ENCODE measurements at places on chromosomes 2 and 18.

- DNase-seq, result no peak
These were observed 587.4 kb upstream of the SETBP1 start for GRCh38 chr18:44093253-44093652.

GRCh38 chr2:14634489-14635390 lies 2.2 kb downstream of the LRATD1 start:
- no peak for DNase-seq

GRCh38 chr2:1636791-1637415 lies 107.4 kb downstream of the PXDN start:
- DNase-seq, result no peak

DNA sequence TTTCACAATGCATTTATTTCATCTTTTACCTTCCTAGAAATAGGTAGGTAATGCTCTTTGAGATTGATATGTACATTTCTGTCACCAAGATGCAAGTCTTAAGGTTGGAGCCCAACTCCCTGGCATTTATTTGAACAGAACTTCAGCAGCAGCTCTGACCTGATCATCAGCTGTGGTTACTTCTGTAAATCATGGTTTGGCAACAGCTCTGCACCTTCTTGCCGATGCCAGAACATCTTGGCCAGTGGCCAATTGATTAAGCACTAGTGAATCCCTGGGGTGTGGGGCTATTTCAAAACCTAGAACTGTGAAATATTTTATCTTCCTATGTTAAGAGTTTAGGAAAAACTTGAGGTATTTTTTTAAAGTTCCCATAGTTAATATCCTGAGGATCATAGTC lies 124.8 kb upstream of the NYAP2 start:
- no peak for DNase-seq

GRCh38 chr2:118264232-118264990 lies 176.1 kb downstream of the INSIG2 start:
- DNase-seq, result no peak

- DNase-seq, result no peak
These were observed 288.7 kb downstream of the MBD2 start for GRCh38 chr18:53935803-53936202.

GRCh38 chr2:38265461-38265860 lies 111.6 kb downstream of the ATL2 start:
- DNase-seq, result no peak

DNA sequence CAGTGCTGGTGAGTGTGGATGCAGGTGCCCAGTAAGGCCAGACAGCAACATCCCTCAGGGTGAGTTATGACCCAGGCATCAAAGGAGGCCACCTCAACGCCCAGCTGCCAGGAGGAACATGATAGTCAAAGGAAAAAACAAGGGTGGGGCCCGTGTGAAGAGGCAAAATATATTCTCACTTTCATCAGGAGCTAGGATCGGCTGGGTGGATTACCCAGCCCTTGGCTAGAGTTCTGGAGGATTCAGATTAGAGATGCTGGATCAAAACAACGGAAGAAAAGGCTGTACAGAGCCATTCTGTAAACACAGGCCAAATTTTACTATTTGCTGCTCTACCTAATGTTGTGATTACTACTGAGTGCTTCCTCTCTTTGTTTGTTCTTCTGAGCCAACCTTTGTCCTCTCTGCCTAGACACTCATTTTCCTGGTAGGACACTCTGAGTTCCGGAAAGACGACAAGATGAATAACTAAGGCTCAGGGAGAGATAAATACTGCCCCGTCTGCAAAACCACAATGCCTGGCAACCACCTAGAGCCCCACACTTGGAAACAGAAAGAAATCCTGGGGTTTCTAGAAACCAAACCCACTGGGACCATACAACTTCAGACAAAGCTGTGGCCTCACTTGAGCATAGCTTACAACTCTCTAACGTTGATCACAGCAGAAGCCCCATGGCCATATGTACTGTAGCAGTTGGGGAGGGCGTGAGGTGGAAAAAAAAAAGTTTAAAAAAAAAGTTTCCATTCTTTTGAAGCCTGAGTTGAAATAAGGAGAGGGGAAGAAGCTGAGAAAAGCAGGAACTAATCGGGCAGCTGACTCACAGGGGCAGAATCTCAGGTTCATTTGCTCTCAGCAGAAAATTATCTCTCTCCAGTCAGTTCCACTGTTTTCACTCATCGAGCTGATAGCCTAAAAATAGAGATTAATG lies 17.8 kb upstream of the PMAIP1 start:
- no peak for DNase-seq

DNA sequence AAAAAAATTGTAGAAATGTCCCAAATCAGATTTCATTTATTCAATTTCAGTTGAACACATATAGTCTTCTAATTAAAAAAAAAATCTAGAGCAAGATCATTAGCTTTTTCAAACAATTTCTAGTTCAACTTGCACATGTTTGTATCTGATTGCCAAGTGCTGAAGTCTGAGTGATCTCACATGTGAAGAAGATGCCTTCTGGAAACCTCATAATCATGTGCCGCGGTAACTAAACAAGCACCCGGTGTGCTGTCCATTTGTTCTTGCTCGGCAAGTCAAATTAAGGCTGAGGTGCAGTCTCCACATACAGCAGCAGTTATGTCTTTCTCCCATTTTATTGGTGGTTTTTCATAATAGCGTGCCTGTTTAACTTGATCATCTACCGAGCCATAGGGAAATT lies 18.7 kb downstream of the CABLES1 start:
- DNase-seq, result no peak

GRCh38 chr2:108917526-108917925 lies 71.5 kb downstream of the EDAR start:
- no peak for DNase-seq

DNA sequence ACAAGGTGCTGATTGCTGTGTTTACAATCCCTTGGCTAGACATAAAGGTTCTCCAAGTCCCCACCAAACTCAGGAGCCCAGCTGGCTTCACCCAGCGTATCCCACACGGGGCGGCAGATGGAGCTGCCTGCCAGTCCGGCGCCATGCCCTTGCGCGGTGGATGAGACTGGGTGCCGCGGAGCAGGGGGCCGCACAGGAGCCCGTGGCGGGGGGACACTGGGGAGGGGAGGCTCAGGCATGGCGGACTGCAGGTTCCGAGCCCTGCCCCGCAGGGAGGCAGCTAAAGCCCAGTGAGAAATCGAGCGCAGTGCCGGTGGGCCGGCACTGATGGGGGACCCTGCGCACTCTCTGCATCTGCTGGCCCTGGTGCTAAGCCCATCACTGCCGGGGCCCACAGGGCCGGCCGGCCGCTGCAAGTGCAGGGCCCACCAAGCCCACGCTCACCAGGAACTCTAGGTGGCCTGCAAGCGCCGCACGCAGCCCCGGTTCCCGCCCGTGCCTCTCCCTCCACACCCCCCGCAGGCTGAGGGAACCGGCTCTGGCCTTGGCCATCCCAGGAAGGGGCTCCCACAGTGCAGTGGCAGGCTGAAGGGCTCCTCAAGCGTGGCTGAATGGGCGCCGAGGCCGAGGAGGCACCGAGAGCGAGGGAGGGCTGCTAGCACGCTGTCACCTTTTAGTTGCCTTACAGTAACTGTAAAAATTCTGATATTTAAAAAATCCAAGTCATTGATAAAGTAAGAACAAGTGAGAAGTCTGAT lies 930.0 kb upstream of the FSHR start:
- DNase-seq, result no peak

DNA sequence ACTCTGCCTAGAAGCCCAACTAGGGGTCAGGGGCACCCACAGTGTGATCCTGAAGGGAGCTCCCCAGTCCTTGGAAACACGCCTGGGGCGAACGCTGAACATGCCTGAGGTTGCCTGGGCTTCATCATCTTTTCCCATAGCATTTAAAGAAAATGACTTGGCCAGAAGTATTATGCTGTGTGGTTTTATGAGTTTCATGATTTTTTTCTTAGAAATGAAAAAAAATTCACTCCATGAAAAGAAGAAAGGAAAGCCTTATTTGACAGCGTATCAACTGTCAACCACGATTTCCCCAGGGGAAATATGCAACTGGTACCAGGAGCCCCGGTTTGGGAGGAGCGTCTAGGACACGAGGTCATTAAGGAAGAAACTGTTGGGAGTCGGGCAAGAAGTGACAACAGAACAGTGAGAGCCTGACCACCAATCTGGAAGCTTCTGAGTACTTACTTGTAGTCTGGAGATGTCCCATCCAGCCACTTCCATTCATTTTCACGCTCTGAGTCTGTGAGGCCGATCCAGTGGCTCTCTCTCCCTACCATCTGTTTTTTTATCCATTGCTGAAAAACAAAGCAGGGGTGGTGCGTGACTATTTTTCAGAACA lies 63.5 kb upstream of the THOC1 start:
- no peak for DNase-seq

DNA sequence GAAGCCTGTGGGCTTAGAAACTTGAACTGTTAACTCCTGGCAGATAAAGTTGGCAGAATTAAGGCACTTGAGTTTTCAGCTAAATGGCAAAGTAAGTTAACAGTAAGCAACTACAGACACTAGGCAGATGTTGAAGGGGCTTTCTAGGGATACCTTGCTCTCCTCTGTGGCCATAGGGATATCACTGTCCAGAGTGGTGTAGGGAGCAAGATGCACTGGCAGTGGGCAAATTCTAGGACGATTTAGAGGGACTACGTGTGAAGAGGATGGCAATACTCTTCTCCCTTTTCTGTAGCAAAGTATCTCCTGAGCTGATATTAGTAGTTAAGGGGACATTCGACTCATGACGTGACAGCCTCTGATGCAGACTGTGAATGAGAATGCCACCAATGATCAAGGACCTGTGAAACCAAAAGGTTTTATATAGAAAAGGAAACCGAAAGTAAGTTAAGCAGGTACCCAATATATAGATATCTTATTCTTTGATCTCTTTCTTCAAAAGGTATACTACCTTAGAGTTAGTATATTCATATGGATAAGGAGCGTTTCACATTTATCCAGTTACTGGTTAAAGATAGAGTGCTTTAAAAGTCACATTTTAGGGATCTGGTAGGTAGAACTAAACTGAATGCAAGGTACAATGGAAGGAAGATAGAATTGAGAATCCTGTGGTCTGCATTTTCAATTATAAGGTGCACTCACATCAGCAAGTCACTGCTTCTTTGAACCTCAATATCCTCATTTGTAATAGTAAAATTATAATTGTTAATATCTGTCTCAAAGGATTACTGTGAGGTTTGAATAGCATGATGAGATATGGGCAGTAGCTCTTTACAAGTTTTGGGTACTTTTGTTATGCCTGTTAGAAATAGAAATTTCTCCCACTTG lies 106.4 kb downstream of the KCNH7 start:
- DNase-seq, result no peak

DNA sequence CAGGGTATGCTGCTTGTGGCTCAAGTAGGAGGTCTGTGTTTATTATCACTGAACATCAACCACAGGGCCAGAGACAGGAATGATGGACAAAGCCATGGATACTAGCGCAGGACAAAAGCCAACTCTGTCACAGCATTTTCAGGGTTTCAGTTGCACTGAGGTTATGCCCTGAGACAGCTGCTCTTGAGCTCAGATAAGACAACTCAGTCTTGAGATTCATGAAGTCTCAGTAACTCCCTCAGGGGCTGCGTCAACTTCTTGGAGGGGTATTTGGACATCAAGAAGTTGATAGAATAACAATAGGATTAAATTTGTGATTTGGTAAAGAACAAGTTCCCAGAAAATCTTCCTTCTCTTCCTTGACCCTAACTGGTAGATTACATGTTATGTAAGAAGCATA lies 287.0 kb upstream of the SLC14A2 start:
- no peak for DNase-seq

DNA sequence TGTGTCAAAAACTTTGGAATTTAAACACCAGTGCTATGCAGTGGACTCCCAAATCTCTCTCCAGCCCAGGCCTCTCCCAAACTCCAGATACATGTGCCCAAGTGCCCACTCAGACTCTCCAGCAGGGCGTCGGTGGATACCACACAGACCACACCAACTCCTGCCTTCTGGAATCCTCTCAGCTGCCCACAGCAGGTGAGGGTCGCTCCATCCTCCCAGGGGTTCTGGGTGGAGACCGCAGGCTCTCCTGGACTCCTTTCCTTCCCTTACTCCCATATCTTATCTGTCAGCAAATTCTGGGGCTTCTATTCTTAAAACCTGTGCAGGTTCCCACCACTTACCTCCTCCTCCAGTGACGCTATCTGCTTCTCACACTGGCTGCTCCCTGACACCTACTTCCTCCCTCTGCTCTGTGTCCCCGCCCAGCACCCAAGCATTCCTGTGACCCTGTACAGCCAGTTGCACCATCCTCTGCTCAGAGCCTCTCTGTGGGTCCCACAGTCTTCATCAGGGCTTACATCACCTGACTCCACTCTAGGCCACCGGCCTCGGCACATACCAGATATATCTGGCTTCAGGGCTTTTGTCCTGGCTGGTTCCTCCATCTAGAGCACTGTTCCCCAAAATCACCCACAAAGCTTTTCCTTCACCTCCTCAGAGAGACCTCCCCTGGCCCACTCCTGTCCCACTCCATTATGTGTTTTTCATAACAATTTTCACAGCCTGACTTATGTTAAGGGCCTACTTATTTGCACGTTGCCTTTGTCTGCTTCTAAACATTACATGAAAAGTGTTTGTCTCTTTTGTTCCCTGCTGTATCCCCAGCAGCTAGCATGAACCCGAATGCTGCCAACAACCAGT lies 2.6 kb upstream of the IMP4 start:
- no peak for DNase-seq
